Omental fat pad (tissue), 4 donors: ENCODE measurements at places on chromosomes 7 and 10.

DNA sequence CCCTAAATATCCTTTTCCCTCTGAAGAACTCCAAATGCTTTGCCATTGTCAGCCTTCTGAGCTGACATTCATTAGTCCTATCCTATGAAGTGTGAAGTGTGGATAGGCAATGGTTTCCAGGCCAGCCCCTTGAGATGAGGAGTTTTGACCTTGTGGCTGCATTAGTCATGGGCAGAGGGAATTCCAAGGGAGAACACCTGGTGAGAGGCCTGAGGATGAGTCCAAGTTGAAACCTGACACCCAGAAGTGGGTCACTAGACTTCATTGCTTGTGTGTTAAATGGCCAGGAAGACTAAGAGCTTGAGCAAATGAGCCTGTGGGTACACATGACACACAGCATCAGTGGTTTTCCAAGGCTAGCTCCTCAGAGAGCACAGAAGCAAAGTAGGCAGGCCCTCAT, 260.8 kb downstream of the SKAP2 start:
- no peak for DNase-seq

GRCh38 chr10:101487399-101487798, 100.7 kb downstream of the POLL start:
- DNase-seq = no peak

GRCh38 chr10:782751-783648, 93.5 kb upstream of the DIP2C start:
- no peak for DNase-seq

DNA sequence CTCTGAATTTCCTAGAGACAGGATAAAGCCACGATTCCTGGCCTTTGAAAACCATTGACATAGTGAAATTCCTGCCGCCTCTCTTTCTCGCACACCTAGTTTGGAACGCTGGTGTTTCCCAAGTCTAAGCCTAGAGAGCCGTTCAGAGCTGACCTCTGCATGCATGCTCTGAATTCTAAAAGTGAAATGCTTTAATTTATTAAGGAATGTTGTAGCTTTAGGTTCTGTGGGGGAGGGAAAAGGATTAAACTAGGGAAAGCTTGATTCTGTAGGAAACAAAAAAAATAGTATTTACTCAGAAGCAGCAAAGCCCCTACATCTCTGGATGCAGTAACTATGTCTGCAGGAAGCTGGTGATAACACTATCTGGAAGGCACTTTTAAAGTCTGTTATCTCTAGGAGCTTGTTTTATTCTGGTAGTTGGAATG, 27.3 kb downstream of the PFKP start:
- DNase-seq = no peak

GRCh38 chr10:34187201-34187600, 627.9 kb downstream of the PARD3 start:
- DNase-seq = no peak

- no peak for DNase-seq
These were observed 189.9 kb upstream of the CXCL12 start for GRCh38 chr10:44574596-44575480.

DNA sequence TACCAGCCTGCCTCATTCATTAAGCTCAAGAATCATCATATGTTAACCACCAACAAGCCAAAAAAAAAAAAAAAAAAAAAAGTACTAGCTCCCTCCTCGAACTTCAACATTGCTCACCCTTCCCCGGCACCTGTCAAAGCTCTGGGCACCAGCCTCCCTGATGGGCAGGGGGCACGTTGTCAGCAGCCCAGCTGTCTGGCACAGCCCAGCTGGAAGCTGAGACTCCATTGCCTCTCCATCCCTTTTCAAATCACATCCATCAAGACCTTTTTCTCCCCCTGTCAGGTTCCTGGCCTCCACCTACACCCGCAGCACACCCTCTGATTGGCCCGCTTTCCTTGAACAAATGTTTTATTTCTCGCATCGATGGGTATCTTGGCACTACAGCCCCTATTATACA, 913.3 kb upstream of the AUTS2 start:
- no peak for DNase-seq

- DNase-seq = no peak
These were observed 102.5 kb downstream of the CD36 start for GRCh38 chr7:80740778-80741545.

DNA sequence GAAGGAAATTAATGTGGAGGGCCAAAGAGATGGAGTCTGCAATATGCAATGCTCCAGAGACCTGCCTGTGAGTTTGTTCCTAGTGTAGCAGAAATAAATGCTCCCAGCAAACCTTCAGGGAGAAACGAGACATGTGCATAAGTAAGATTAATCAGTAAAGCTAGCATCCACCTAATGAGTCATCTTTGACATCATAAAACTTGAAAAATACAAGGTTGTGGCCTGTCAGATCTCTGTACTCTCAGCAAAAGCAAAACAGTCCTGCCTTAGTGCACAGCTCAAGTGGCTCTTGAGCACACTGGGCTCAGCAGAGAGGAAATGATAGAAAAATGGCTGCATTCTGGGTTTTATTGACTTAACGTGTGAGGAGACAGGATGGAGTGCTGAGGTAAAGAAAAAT, 32.5 kb upstream of the ERCC6 start:
- no peak for DNase-seq

DNA sequence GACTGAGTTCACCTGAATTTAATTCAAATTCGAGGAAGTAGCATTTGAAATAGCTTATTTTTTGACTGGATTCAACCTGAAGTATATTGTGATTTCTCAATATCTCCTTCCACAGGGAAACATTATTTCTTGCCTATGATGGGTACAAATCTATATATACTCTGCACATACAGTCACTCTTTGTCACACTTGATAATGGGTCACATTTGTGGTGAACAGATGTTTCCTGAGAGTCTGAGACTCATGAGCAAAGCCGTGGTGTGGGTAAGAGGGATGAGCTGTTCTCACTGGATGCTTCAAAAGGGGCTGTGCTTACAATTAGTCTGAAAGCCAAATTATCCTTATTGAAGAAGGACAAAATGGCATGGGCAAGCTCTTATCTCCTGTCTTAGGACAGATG, 18.0 kb upstream of the TBXAS1 start:
- DNase-seq = no peak

GRCh38 chr10:90885176-90885575, 13.4 kb downstream of the RPP30 start:
- no peak for DNase-seq

DNA sequence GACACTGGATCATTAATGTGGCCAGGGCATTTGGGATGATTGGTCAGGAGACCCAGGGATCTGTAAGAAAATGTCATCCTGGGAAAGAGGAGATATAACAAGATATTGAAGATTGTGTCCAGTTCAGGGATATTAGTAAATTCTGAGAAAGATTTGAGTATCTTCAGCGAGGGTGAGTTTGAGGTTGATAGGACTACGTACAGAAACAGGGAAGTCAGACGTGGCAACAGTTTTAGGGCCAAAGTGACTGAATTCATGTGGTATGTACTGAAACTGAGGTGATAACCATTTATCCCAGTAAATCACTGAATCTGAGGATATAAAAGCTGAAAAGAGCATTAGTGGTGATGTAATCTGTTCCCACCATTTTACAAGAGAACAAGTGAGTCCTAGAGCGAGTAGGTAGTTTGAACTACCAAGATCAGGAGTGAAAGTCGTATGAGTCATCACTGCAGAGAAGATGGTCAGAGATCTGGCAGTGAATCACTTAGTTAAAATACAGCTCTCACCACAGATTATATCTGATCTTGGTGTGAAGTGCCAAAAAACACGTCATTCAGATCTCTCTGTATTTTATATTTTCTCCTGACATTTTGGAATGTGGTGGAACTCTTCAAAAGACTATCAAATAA, 220.5 kb downstream of the CDK14 start:
- no peak for DNase-seq

- no peak for DNase-seq
These were observed 189.2 kb downstream of the THSD7A start for GRCh38 chr7:11642841-11643240.

- no peak for DNase-seq
These were observed 28.0 kb downstream of the HERC4 start for GRCh38 chr10:68047122-68047521.

GRCh38 chr10:98411768-98412167, 3.2 kb downstream of the PYROXD2 start:
- no peak for DNase-seq

DNA sequence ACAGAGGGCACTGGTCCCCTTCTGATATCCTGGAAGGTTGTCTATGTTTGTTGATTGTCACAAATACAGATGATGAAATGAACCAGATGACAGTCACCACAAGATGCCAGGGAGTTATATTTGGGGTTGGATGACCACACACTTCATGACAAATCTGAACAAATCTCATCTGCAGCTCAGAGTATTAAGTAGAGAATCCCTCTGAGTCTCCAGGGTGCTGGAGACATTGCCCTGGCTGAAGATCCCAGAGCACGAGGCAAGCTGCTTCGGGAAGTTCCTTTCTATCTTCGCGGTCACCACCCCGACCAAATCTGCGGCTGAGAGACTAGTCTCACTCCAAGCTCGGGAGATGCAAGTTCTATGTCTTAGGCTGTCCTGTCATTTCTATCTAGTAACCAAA, 9.0 kb downstream of the DENND2A start:
- no peak for DNase-seq

GRCh38 chr7:131284702-131285419, 42.8 kb upstream of the MKLN1 start:
- DNase-seq = no peak

DNA sequence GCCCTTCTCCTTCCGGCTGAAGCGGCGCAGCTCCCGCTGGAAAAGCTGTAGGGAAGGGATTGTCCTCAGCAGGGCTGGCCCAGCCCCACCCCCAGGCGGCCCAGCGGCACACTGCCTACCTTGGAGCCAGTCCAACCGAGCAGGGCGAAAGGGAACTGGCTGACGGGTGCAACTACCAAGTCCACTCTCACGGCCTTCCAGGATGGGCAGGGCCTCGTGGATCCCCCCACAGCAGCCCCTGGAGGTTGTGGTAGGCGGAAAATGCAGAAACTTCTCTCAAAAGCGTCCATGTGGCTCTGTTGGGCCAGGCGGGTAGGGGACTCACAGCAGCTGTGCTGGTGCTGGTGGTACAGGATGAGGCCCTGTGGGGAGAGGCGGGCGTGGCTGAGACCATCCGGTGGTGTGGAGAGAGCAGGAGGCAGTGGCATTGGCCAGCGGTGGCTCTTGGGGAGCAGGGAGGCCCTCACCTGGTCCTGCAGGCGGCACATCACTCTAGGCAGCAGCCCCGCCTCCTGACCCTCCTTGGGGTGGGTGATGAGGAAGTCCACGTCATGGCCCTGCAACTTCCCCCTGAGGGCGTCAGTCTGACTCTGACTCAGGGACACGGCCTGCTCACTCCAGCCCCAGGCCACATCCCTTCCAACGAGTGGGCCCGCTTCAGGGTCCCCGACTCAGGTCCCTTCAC, 8.4 kb upstream of the PGAM2 start:
- no peak for DNase-seq

DNA sequence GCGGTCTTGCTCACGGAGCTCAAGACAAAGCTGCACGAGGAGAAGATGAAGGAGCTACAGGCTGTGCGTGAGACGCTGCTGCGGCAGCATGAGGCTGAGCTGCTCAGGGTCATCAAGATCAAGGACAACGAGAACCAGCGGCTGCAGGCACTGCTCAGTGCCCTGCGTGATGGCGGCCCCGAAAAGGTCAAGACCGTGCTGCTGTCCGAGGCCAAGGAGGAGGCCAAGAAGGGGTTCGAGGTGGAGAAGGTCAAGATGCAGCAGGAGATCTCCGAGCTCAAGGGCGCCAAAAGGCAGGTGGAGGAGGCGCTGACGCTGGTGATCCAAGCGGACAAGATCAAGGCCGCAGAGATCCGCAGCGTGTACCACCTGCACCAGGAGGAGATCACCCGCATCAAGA, 51.4 kb downstream of the JAKMIP3 start:
- DNase-seq = no peak
